ENCODE measurements at places on chromosomes 16 and 17. TPM values are rescaled to one million over a fixed set of nuclear protein-coding genes. Genes with fewer than 3 reads are reported as not detected.

The VASN gene
- total RNA-seq = 7.5 TPM

The NGFR gene
- 0.70 TPM for total RNA-seq

The TAT gene
- 0.02 TPM for total RNA-seq

The KRT33A gene
- not detected for total RNA-seq

The ITGAL gene
- total RNA-seq = 0.16 TPM

All from A549 treated with CORT108297 at 1 μM for 4 hours (cell line).